Caki2 (cell line): ENCODE measurements at places on chromosomes 5 and 9. TPM values are rescaled to one million over a fixed set of nuclear protein-coding genes. Genes with fewer than 3 reads are reported as not detected.

The HMCN2 gene
- total RNA-seq: not detected in 2 replicates

The FCN2 gene
- total RNA-seq: not detected in 2 replicates

The SOX30 gene
- total RNA-seq: not detected in 2 replicates

The DCAF10 gene
- 5.6 and 11.6 TPM in 2 replicates for total RNA-seq

The PCDHGB2 gene
- 0.34 TPM in 1 of 2 replicates, not detected in the other for total RNA-seq

The TNFSF15 gene
- total RNA-seq: 0.07 and 0.98 TPM in 2 replicates

The CXXC5 gene
- 71.9 and 96.8 TPM in 2 replicates for total RNA-seq

The LRRC14B gene
- total RNA-seq: not detected in 2 replicates

GRCh38 chr5:74275171-74275992 lies 365.1 kb downstream of the ENC1 start:
- DNase-seq: no peak

DNA sequence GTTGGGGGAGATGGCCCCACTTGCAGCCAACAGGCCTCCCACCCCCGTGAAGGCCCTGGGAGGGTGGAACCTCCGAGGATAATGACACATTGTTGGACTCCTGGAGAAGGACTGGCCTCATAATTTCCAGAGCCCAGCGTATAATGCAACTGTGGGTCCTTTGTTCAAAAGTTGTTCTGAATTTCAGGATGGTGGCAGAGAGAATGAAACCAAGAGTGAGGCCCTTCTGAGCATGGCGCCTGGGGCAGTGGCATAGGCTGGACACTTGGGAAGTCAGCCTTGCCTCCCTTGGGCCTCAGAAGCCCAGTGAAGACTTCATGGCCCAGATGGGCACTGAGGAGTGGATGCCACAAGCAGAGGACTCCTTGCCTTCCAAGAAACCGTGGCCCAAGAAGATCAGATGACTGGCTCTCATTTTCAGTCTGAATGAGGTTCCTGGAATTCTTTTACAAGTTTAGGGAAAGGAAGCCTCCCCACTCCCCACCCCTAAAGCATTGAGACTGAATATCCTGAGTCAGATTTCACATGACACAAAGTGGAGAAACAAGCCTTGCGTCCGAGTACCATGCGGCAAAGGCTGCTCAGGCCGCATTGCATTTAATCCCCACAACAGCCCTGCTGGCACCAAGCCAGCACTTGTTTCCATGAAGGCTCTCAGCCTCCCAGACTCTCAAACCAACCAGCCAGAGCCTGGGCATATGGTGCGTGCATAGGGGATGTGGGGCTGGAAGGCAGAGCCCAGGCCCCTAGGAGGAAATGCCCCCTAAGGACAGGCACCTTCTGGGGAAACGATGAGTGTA lies 96.7 kb upstream of the SMIM23 start:
- DNase-seq: no peak

GRCh38 chr9:32351845-32352244 lies 32.6 kb upstream of the ACO1 start:
- DNase-seq: no peak

DNA sequence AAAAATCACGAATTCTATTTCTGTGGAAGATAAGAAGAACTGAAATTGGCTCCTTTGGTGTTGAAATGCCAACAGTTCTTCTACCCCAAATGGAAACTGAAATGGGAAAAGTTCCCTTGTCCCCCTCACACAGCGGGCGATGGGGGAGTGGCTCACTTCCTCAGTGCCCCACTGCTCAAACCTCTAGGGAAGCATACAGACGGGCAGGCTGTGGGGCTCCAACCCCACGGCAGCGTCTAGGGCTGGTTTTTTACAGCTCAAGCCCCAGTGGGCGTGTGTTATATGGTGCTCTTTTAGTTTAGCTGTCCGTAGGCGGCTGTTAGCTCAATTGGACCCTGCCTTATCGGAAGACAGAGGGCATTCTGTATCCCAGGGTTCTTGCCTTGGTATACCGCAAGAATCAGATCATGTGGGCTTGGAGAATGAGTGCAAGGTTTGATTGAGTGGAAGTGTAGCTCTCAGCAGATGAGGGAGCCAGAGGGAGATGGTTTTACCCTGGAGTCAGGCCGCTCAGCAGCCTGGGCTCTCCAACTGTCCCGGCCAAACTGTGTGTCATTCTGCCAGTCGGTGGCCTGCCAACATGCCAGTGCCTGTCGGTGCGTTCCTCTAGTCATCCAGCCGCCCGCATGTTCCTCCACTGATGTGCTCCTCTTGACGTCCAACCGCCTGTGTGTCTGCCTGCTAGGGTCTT lies 166.3 kb upstream of the ZNF608 start:
- DNase-seq: no peak

DNA sequence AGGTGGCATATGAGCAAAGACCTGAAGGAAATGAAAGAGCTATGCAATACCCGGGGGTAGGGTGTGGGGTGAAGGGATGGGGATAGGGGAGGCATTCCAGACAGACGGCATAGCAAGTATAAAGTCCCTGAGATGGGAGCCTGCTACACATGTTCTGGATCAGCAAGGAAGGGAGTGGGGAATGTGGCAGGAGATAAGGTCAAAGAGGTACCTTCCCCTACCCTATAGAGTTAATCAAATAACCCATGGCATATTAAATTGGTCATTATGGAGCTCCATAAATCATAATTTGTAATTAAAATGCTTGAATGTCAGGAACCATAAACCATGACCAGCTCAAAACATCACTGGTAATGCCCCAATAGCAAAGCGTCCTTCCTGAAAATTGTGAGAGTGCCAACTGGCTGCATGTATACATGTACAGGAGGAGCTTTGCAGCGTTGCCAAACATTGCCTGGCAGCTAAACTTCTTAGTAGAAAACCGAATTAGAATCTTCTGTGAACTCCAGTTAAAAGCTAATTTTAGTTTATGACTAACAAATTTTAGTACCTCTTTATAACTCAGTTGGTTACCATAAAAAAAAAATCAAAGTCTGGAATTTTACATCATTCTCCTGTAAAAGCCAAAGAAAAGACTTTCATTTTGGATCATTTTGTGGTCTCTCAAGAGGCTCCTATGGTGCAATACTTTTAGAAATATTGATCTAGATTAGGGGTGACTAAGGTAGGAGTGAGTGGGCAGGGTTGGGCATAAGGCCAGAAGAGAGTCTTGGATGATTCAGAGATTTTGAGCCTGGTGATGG lies 4.7 kb downstream of the DNAI1 start:
- no peak for DNase-seq

DNA sequence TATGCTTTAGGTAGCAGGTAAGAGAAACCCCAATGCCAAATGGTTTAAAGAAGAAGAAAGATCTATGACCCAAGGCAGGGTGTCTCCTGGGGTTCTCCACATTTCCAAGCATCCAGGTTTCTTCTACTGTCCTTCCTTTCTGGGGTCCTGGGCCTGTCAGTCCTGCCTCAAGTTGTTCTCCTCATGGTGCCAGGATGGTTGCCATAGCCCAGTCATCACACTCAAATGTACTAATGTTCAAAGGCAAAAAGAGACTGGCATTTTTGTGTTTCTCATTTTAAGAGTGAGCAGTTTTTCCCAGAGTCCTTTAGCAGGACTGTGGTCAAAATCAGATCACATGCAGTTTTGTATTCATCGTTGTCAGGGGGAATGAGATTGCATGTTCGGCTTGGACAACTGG lies 59.9 kb upstream of the BOD1 start:
- DNase-seq: no peak

DNA sequence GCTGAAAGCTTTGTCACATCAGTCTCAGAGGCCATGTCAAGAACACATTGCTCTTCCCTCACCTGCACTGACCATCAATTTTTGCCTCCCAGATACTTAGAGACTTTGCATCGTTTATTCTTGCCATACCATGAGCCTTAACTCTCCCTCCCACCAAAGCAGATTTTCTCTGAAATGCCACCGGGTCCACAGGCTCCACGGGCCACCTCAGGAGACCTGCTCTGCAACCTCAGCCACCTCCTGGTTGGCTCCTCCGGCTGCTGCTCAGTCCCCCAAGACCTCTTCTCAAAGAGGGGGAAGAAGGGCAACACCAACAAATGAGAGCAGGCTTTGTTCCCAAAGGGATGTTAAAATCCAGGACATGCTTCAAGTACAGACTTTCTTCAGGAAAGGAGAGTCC lies 400.5 kb downstream of the SPOCK1 start:
- no peak for DNase-seq

GRCh38 chr5:100694100-100694499 lies 158.9 kb downstream of the FAM174A start:
- no peak for DNase-seq

DNA sequence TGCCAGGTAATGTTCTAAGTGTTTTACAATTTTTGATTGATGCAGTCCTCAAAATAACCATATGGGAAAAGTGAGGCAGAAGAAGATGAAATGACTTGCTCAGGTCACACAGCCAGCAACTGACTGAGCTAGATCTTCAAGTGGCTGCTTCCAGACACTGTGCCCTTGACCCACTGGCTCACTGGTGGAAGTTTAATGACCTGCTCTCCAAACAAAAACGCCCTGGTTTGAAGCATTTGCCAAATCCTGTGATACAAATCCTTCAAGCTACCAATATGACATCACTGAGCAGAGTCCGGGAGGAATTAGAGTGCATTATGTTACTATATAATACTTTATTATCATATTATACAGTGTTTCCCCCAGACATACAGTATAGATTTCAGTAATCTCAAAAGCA lies 459.4 kb downstream of the GADD45G start:
- DNase-seq: no peak

DNA sequence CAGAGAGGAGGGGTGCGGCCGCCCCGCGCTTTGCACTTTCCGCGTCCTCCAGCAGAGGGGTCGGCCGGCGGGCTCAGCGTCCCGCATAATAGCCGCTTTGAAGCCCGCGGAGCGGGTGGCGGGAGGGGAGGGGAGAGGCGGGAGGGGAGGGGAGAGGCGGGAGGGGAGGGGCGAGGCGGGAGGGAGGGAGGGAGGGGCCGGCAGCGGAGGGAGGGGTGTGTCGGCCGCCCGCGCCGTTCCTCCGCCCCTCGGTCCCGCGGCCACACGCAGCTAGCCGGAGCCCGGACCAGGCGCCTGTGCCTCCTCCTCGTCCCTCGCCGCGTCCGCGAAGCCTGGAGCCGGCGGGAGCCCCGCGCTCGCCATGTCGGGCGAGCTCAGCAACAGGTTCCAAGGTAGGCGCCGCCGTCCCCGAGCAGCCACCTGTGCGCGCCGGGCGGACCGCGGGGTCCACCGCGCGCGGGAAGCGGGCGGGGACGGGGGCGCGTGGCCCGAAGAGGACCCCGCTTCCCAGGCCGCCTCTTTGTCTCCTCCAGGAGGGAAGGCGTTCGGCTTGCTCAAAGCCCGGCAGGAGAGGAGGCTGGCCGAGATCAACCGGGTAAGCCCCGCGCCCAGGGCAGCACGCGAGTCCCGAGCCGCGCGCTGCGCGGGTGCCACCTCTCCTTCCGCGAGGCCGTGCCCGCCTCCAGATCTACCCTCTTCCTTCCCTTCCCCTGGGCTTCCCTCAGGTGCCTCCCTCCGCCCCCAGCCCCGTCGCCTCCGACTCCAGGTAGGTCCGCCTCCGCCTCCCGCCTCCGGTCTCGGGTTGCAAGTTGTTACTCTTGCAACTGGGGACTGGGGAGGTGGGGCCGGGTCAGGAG lies at the start of gene AIF1L:
Gene AIF1L (plus strand): TSS at position 263 of the 857 bp plus-strand sequence. CDS start 99 bp downstream, at position 362.
- peak; percentile 52 for DNase-seq

- peak; percentile 44 for DNase-seq
Measured at GRCh38 chr9:70602321-70603019, 188.0 kb upstream of the KLF9 start.

DNA sequence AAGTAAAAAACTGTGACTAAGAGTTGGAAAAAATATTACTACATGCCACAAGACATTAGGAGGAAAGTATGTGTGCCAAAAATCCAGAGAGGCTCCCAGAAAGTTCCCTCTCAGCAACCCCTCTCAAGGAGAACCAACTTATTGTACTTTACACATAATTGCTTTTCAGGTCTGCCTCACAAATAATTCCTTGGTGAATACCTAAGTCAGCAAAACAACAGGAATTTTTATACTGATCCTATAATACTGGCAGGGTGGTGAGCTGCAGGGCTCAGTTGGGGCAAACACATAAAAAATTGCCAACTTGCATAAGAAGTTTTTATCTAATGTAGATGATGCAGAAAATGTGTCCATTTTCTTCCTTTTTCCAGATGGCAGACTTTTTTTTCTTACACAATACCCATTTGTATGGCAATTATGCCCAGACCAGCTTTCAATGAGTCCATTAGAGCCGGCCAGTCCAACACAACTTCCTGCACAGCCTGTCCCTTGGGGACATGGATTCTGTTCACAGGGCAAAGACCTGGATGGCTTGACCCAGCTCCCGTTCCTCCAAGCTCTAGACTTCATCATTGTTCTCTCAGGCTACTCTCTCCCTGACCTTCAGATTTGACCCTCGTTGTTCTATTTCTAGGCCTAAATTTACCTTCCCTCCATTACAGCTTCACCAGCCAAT lies 31.3 kb downstream of the MARCHF3 start:
- DNase-seq: no peak

DNA sequence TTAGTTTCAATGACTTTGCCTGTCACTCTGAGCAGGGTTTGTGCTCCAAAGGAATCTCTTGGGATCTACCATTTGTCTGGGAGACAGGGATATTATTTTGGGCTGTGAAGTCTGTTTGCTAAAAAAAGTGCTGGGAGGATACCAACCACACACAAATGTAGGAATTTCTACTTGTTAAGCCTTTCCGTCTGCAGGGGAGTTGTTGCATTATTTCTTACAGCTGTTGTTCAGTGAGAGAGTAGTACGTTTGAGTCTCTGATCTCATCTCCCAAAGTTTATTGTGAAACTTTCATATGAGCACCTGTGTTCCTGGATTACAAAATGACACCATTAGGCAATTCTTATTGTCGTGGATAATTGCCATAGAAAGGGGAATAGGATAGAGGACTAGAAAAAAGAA lies 78.3 kb upstream of the SEMA6A start:
- DNase-seq: no peak

GRCh38 chr5:108639366-108639765 lies 108.3 kb upstream of the FER start:
- no peak for DNase-seq

GRCh38 chr9:100587375-100587774 lies 9.5 kb downstream of the CAVIN4 start:
- peak; percentile 66 for DNase-seq

DNA sequence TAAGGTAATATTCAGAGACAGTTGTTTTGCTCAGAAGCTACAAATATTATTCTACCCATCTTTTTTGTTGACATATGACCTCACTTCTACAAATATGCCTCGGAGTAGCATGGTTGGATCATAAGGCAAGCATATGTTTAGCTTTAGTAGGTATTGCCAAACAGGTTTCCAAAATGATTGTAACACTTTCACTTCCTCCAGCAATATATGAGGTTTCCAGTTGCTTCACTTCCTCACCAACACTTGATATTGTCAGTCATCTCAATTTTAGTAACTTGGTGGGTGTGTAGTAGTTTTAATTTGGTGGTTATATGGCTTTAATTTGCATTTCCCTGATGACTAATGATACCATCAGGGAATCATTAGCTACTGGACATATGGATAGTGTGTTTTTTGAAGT lies 46.7 kb downstream of the TNFSF8 start:
- DNase-seq: no peak
